Naive thymus-derived CD4-positive, alpha-beta T cell (primary cell): ENCODE measurements at places on chromosomes 12 and 14.

DNA sequence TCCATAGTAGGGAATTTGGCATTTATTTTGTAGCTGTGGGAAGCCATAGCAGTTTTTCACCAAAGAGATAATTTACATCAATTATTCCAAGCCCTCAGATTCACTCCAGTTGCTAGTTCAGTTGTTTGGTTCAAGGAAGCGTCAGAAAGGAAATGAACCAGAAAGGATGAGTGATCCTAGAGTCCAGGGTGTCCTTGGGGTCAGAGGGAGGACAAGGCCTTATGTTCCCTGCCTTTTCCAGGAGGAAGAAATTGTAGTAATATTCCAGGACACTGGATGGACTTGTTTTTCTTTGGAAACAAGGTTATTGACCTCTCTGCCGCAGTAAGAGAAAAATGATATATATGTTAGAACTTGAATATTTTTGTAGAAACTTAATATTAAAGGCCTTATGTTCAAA is 409.5 kb downstream of the RGS6 start:
- no peak overlapping the region for H3K27ac ChIP-seq
- no peaks in the 10 kb centered on the region for H3K4me1 ChIP-seq
- no peak for DNase-seq
- no peaks in the 10 kb centered on the region for H3K36me3 ChIP-seq
- H3K27me3 ChIP-seq = no peaks in the 10 kb centered on the region
- no peak overlapping the region for H3K4me3 ChIP-seq

DNA sequence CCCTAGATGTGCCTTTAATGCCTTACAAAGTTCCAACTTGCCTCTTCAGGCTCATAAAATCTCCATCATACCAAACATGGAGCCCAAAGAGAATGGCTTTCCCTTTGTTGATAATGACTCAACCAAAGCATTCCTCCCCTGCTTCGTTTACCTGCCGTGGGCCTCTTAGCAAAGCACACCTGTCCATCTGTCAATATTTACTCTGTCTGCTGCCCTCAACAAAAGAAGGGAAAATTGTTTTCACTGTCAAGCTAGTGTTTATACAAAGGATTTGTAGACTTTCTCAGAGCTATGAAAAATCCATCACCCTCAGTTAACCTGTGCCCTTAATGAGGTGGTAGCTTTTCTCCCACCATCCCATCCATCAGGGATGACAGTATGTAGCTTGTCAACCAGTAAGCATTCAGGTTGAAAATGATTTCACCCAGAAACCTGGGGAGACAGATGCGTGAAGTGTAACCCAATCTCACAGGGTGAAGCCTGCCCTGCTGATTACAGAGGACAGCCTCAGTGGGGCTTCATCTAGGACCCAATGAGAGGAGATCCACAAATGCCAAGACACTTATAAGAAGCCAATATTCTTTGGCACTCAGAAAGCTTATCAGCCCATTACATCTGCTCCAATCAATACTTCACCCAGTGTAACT is 278.1 kb downstream of the NUAK1 start:
- no peaks in the 10 kb centered on the region for H3K27me3 ChIP-seq
- no peak for DNase-seq
- H3K36me3 ChIP-seq = no peaks in the 10 kb centered on the region
- no peak overlapping the region for H3K27ac ChIP-seq

- DNase-seq = no peak
- no peak overlapping the region for H3K4me3 ChIP-seq
- no peaks in the 10 kb centered on the region for H3K27me3 ChIP-seq
- H3K36me3 ChIP-seq = no peaks in the 10 kb centered on the region
- no peaks in the 10 kb centered on the region for H3K4me1 ChIP-seq
Observed at GRCh38 chr12:108349278-108349688, 10.2 kb upstream of the CMKLR1 start.

DNA sequence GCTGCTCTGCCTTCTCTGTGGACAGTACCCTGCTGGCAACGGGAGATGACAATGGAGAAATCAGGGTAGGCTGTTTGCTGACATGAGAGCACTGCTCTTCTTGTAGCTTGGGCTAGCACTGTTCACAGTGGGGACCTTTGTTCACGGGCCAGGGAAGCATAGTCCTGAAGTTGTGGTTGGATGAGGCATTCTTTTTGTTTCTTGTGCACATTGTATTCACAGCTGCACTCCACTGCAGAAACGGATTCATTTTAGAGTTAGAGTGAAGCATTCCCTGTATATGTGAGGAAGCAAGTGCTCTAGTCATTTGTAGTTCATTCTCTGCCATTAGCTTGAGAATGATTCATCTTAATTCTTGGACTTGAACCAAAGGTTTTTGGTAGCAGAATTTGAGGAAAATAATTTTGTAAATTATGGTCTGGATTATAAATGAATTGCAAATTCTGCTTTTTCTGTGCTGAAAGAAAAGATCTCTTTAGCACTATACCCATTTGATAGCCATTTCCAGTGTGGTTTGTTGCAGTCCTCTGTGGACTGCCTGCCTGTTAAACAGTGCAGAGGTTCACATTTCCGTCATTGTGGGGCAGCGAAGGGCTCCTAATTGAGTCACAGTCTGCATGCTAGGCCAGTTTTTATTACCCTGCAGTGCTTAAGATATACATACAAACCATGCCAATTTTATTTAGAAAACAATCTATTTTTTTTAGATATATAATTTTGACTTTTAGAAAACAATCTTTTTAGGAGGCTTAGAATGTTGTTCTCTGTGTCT is 80.6 kb downstream of the APAF1 start:
- H3K4me1 ChIP-seq = no peaks in the 10 kb centered on the region
- H3K27me3 ChIP-seq = no peaks in the 10 kb centered on the region
- H3K27ac ChIP-seq = no peak overlapping the region
- H3K4me3 ChIP-seq = no peak overlapping the region
- peaks cover 54% of the 10 kb centered on the region for H3K36me3 ChIP-seq
- DNase-seq = no peak

GRCh38 chr12:110688446-110689280 is at the start of gene HVCN1:
Gene HVCN1 (minus strand): TSS chr12:110689115. CDS start chr12:110683245, 5,870 bp downstream.
- DNase-seq = peak; percentile 58
- peaks cover 4% of the 10 kb centered on the region for H3K36me3 ChIP-seq
- H3K4me1 ChIP-seq = peaks cover 13% of the 10 kb centered on the region
- H3K27me3 ChIP-seq = no peaks in the 10 kb centered on the region
- peak within 1 kb of the TSS; percentile 77 for H3K4me3 ChIP-seq

DNA sequence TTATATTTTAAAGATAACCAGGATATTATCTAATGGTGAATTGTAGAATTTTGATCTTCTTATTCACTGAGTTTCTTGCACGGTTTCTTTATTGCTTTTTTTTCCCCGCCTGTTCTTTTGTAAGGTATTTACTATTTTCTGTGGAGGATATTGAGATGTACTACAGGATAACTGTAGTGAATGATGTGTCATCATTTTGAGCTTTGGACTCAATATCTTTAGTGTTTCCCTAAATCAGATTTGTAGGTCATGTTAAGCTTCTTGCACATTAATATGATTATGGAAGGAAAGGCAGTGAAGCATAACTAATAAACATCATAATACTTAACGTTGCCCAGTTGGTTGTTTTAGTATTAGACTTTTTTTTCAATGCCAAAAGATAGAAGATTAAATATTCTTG is 81.4 kb downstream of the FBXO33 start:
- H3K36me3 ChIP-seq = no peaks in the 10 kb centered on the region
- H3K27me3 ChIP-seq = no peaks in the 10 kb centered on the region
- no peak overlapping the region for H3K27ac ChIP-seq
- no peak overlapping the region for H3K4me3 ChIP-seq
- no peak for DNase-seq
- H3K4me1 ChIP-seq = no peaks in the 10 kb centered on the region

- no peaks in the 10 kb centered on the region for H3K27me3 ChIP-seq
- DNase-seq = no peak
- peaks cover 33% of the 10 kb centered on the region for H3K4me1 ChIP-seq
- H3K4me3 ChIP-seq = no peak overlapping the region
- H3K27ac ChIP-seq = no peak overlapping the region
Observed at GRCh38 chr14:68563251-68564131, 229.4 kb downstream of the ZFP36L1 start.

GRCh38 chr14:27387463-27387862 is 789.6 kb upstream of the NOVA1 start:
- H3K27ac ChIP-seq = no peak overlapping the region
- H3K27me3 ChIP-seq = no peaks in the 10 kb centered on the region
- H3K36me3 ChIP-seq = no peaks in the 10 kb centered on the region
- H3K4me3 ChIP-seq = no peak overlapping the region
- DNase-seq = no peak

- no peak overlapping the region for H3K4me3 ChIP-seq
- H3K27me3 ChIP-seq = no peaks in the 10 kb centered on the region
- no peaks in the 10 kb centered on the region for H3K36me3 ChIP-seq
- no peak for DNase-seq
- no peak overlapping the region for H3K27ac ChIP-seq
- H3K4me1 ChIP-seq = no peaks in the 10 kb centered on the region
Observed at GRCh38 chr12:58615576-58615975, 304.7 kb downstream of the LRIG3 start.

GRCh38 chr12:1972260-1972659 is 32.0 kb downstream of the DCP1B start:
- H3K36me3 ChIP-seq = peaks cover under 1% of the 10 kb centered on the region
- no peak for DNase-seq
- no peaks in the 10 kb centered on the region for H3K4me1 ChIP-seq
- no peak overlapping the region for H3K4me3 ChIP-seq
- no peak overlapping the region for H3K27ac ChIP-seq

DNA sequence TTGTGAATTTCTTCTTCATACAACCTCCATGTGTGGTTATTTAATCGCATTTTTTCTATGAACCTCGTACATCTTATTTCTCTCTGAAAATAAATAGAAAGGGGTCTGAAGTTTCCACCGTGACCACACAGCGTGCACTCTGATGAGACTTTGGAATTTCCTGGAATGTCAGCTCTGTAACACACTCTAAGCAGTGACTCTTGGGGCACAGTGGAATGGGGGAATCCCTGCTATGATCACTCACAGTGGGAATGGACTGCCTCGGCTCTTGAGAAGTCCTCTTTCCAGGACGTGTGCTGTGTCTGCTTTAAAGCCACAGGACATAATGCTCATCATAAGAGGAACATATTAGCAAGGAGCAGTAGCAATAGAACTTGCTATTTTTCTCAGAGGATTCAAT is 416.2 kb downstream of the EGLN3 start:
- H3K4me3 ChIP-seq = no peak overlapping the region
- H3K36me3 ChIP-seq = no peaks in the 10 kb centered on the region
- no peak for DNase-seq
- no peaks in the 10 kb centered on the region for H3K4me1 ChIP-seq
- no peak overlapping the region for H3K27ac ChIP-seq
- no peaks in the 10 kb centered on the region for H3K27me3 ChIP-seq

DNA sequence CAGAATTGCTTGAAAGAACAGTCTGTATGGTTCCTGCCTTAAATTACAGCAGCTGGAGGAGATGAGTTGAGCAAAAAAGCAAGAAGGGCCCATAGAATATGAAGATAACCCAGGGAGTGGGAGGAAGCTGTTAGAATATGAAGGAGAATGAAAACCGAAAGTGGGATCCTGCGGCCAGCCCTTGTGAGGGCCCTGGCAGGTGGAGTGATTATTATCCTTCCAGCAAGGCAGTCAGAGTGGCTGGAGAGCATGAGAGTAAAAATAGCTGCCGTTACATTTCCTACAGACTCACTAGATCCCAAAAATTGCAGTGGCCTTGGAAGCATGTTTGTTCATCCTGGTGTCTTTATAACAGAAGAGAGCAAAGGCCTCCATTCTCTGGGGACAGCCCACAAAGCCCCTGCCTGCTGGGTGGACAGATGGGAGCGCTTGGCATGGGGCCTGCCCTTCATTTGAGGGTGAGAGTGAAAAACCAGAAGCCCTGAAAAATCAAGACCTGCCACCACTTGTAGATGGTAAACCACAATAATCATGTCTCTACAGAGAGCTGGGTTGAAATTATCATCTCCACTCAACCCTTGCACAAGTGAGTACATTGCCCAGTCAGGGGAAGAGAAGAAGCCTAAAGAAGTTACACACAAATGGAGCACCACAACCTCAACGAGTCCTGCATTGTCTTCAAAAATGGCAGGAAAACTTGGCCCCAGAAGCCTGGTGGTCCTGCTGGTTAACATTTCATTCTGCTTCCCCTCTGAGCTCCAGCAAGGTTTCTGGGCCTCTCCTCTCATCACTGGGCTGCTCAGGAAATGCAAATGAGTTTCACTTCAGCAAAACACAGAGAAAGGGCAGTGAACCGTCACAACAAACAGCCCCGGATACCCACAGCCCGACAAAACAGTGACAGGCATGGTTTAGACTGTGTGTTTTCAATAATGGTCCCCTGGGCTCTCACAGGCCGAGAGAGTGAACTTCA is 20.5 kb downstream of the ZDHHC22 start:
- peaks cover 51% of the 10 kb centered on the region for H3K4me1 ChIP-seq
- peak overlapping the region; percentile 56 for H3K27ac ChIP-seq
- H3K27me3 ChIP-seq = no peaks in the 10 kb centered on the region
- DNase-seq = peak; percentile 29
- H3K4me3 ChIP-seq = peak overlapping the region; percentile 9

DNA sequence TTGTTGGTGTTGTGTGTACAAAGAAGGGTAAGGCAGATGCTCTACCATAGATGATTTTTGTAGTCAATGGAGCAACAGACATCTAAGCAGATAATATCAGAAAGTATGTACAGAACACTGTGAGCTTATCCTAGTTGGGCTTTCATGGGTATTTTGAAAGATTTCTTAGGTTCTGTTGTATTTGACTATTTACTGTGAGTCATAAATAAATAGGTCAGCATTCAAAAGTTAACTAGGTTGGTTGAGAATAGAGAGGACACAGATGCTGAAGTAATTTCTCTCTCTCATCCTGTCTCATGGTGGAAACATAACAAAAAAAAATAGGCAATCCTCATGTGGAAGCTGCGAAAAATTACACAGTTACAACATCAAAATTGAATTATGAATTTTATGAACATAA is 413.5 kb downstream of the CCDC91 start:
- no peak overlapping the region for H3K4me3 ChIP-seq
- no peaks in the 10 kb centered on the region for H3K36me3 ChIP-seq
- no peaks in the 10 kb centered on the region for H3K4me1 ChIP-seq
- H3K27ac ChIP-seq = no peak overlapping the region

DNA sequence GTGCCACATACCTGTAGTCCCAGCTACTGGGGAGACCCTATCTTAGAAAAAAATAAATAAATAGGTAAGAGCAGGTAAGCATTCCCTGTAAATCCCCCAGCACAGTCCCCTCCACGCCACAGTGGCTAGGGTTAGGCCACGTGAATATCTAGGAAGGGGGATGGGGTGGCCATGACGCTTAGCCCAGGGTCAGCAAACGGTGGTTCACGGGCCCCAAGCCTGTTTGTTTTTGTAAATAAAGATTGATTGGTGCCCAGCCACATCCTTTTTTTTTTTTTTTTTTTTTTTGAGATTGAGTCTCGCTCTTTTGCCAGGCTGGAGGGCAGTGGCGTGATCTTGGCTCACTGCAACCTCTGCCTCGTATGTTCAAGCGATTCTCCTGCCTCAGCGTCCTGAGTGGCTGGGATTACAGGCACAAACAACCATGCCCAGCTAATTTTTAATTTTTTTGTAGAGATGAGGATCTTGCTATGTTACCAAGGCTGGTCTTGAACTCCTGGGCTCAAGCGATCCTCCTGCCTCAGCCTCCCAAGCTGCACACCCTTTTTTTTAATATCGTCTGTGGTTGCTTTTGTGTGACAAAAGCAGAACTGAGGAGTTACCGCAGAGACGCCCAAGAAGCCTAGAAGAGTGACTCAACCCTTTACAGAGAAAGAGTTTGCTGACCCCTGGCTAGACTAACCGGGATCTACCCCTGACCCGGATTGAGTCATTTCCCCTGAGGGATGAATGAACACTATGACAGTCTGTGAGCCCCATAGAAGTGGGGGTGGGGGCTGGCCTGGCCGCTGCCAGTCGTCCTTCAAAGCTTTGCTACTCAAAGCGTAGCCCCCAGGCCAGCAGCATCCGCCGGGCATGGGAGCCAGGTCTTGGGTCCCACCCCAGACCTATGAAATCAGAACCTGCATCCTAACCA is 113.7 kb upstream of the NCOR2 start:
- H3K27ac ChIP-seq = no peak overlapping the region
- H3K27me3 ChIP-seq = no peaks in the 10 kb centered on the region
- H3K4me1 ChIP-seq = no peaks in the 10 kb centered on the region
- DNase-seq = no peak
